Psoas muscle (tissue), 8 donors: ENCODE measurements at places on chromosomes 12 and 14. TPM values are rescaled to one million over a fixed set of nuclear protein-coding genes. Genes with fewer than 3 reads are reported as not detected.

DNA sequence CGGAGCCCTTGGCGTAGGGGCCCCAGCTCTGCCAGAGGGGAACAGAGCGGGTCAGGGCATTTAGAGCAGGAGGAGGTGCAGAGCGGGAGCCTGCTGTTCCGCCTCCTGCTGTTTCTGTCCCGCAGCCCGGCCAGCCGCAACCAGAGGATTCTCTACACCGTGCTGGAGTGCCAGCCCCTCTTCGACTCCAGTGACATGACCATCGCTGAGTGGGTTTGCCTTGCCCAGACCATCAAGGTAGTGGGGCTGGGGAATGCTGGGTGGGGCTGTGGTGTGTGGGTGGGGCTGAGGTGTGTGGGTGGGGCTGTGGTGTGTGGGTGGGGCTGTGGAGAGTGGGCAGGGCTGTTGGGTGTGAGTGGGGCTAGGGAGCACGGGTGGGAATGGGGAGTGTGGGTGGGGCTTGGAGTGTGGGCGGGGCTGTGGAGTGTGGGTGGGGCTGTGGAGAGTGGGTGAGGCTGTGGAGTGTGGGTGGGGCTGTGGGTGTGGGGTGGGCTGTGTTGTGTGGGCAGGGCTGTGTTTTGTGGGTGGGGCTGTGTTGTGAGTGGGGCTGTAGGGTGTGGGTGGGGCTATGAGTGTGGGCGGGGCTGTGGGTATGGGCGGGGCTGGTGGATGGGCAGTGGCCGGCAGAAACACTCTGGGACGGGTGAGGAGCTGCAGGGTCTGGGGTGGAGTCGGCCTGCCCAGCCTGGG, 8.0 kb downstream of the ASPG start:
- H3K36me3 ChIP-seq: no peaks in the 10 kb centered on the region
- H3K4me3 ChIP-seq: no peak overlapping the region
- no peaks in the 10 kb centered on the region for H3K4me1 ChIP-seq
- DNase-seq: peak; percentile 46

DNA sequence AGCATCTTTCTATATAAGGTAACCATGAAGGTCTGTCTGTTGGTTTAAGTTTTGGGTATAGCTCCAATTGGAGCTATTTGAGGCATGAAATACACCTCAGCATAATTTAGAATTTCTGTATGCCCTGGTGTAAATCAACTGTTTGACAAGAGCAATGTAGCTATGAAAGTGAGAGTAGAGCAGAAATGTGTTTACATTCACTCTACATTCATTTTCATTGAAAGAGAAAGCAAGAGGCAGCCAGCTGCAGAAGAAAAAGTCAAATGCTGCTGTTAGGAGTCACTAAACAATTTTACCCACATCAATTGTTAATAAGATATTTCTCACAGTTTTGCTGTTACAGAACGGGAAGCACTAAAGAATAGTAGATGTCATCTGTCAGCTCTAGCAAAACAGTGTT, 252.5 kb downstream of the SLC6A15 start:
- H3K4me1 ChIP-seq: no peaks in the 10 kb centered on the region
- no peak overlapping the region for H3K27ac ChIP-seq
- DNase-seq: no peak
- no peaks in the 10 kb centered on the region for H3K36me3 ChIP-seq
- no peak overlapping the region for H3K4me3 ChIP-seq
- H3K27me3 ChIP-seq: no peaks in the 10 kb centered on the region

- no peak for DNase-seq
- H3K27me3 ChIP-seq: no peaks in the 10 kb centered on the region
- no peaks in the 10 kb centered on the region for H3K36me3 ChIP-seq
- H3K27ac ChIP-seq: no peak overlapping the region
- no peaks in the 10 kb centered on the region for H3K4me1 ChIP-seq
- H3K4me3 ChIP-seq: no peak overlapping the region
Observed at GRCh38 chr12:89414851-89415250, 62.5 kb upstream of the DUSP6 start.

DNA sequence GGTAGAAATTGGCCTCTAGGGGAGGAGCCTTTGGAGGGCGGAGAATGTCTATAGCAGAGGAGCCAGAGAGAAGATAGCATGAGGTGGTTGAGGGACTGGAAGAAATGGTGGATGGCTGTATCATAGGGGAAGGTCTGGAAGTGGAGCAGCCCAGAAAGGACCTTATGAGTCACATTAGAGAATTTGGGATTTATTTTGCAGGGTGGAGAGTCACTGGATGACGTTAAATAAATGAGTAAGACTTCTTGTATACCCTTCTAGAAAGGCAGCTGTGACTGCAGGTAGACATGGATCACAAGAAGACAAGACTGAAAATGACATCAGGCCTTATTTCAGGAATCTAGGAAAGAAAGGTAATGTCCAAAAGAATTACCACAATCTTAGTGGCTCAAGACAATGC, 208.2 kb upstream of the TMTC1 start:
- H3K4me3 ChIP-seq: no peak overlapping the region
- DNase-seq: no peak
- H3K36me3 ChIP-seq: no peaks in the 10 kb centered on the region
- H3K27me3 ChIP-seq: no peaks in the 10 kb centered on the region

DNA sequence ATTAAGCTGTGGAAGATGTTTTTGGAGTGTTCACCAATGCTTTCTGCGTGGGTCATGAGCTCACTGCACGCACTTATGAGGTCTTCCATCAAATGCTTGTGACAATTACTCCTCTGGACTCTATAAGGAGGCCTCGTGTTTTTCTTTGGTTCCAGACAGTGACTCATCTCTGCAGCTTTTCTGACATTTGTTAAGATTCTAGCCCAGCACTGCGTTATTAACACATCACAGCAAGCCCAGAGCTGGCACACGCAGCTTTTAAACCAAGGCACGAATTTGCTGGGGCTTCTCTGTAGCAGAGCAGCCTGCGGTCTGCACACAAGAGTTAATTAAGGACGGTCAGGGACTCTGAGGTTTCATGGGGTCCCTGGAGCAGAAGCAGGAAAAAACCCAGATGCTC, 16.9 kb downstream of the MEG3 start:
- no peaks in the 10 kb centered on the region for H3K4me1 ChIP-seq
- no peak overlapping the region for H3K4me3 ChIP-seq
- H3K27ac ChIP-seq: no peak overlapping the region
- H3K36me3 ChIP-seq: no peaks in the 10 kb centered on the region
- peak; percentile 21 for DNase-seq

DNA sequence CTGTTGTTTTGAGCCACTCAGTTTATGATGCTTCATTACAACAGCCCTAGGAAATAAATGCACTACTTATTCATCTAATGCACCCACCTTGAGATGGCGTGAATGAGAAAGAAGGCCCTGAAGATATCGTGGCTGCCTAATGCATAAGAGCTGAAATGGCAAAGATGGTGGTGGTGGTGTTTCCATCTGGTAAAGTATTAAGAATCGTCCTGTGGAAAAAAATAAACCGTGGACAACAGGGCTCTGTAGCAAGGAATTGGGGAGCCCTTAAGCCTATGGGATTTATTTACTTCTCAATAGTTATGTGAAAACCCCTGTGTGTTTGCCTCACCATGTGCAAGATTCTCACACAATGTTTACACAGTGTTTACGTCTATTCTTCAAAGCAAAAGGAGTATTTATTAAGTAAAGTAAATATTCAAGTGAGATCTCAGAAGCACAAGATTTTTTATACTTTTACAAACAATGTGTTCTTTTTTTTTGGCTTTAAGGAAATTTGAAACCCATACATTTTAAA, 1555.2 kb upstream of the FLRT2 start:
- H3K36me3 ChIP-seq: no peaks in the 10 kb centered on the region
- H3K27me3 ChIP-seq: no peaks in the 10 kb centered on the region
- H3K4me1 ChIP-seq: no peaks in the 10 kb centered on the region
- no peak overlapping the region for H3K27ac ChIP-seq

DNA sequence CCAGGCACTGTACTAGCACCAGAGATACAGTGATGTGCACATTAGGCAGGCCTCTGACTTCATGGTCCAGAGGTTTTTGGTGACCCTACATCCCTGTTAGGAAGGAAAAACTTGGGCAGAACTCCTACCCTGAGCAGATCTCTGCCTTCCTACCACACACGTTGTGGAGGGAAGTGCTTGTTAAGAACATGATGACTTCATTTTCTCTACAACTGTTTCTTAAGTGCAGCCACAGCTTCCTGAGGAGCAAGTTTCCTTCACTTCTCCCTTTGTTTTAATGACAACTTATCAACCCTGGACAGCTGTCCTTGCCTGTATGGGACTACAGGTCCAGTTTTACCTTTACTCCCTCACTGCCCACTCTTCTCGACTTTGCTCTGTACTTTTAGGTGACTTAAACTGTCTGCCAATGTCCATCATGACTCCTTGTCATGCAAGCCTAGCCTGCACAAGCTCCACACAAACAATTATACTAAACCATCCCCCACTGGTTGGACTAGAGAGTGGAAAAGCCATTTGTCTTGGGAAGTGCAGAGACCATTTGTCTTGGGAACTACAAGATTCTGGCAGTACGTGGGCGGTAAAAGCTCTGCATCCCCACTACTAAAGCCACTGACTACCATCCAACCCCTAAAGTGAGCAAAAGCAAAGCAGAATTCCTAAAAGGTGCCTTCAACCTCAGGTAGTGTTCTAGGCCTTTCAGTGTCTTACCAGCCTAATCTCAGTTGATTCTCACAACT, 359.8 kb downstream of the EGLN3 start:
- no peaks in the 10 kb centered on the region for H3K27me3 ChIP-seq
- no peaks in the 10 kb centered on the region for H3K4me1 ChIP-seq
- DNase-seq: no peak

DNA sequence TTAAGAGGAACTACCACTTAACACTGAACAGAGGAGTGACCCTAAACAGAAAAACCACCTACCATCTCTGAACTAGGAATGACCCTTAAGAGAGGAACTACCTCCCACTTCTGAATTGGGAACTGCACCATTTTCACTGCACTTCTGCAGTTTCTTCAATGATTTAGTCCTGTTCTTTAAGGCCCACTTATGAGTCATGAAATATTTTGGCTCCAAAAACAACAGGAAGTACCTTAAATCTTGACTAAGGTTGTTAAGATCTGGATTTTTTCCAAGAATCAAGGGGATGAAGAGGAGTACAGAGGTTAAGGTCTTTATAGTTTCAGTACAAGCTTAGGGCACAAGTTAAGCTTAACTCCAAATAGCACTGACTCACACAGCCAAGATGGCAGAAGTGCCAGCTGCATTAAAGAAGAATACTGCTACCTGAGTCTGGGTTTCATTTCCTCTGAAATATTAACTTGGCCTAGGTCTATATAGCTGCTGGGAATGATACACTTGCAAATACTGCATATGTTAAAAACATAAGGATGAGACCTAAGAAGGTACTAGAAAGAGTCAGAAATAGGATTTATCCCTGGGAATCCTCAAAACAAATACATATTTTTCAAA, 4.2 kb downstream of the NPC2 start:
- H3K27ac ChIP-seq: no peak overlapping the region
- no peak for DNase-seq
- peaks cover 12% of the 10 kb centered on the region for H3K4me1 ChIP-seq
- no peak overlapping the region for H3K4me3 ChIP-seq
- no peaks in the 10 kb centered on the region for H3K27me3 ChIP-seq

GRCh38 chr14:103026988-103027387, 30.4 kb downstream of the CDC42BPB start:
- H3K27ac ChIP-seq: no peak overlapping the region
- DNase-seq: no peak
- H3K4me3 ChIP-seq: no peak overlapping the region
- peaks cover 36% of the 10 kb centered on the region for H3K4me1 ChIP-seq
- no peaks in the 10 kb centered on the region for H3K27me3 ChIP-seq
- H3K36me3 ChIP-seq: no peaks in the 10 kb centered on the region

DNA sequence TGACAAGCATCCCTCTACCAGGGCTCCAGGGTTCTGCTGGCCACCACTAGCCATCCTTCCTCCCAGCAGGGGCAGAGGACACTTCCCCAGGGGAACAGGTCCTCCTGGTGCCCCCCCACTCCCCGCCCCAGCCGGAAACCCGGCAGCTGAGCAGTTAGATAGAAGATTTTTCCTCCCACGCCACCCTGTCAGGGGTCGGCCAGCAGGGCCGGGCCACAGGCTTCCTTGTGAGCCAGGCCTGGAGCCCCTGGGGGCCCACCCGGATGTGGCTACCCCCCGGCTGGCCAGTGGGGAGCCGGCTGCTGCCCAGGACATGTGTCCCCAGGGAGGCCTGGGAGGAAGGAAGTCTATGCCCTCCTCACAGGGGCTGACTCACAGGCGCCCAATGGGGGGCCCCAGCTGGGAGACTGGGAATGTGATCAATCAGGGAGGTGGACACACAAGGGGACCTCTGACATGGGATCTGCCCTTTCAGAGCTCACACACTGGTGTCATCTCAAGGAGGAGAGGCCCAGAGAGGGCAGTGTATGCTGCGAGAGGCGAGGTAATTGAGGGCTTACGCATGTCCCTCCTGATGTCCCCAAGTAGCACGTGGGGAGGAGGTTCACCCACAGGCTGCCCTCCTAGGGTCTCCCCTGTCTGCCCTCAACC, 4.2 kb downstream of the SH2B3 start:
- no peaks in the 10 kb centered on the region for H3K27me3 ChIP-seq
- DNase-seq: peak; percentile 87
- H3K4me1 ChIP-seq: peaks cover 52% of the 10 kb centered on the region
- H3K27ac ChIP-seq: peak overlapping the region; percentile 74

DNA sequence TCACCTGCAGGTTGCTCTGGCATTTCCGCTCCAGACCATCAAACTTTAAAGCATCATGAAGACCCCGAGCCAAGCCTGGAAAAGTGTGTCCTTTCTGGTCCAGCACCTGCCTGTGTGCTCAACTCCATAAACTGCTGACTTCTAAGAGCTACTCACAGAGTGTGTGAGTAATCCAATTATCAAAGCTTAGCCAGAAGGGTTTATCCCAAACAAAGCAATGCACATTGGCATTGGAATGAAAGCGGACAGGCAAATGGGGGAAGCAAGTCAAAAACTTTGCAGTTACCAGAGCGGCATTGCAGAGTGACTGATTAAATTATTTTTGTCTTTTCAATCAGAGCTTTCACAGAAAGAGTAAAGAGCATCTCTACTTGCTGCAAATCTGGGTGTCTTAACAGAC, 1262.4 kb upstream of the SEL1L start:
- H3K4me3 ChIP-seq: no peak overlapping the region
- H3K27ac ChIP-seq: no peak overlapping the region
- H3K27me3 ChIP-seq: no peaks in the 10 kb centered on the region
- no peaks in the 10 kb centered on the region for H3K4me1 ChIP-seq

GRCh38 chr12:53809005-53809404, 57.2 kb upstream of the CISTR start:
- peaks cover 36% of the 10 kb centered on the region for H3K27me3 ChIP-seq
- H3K36me3 ChIP-seq: no peaks in the 10 kb centered on the region
- H3K4me3 ChIP-seq: no peak overlapping the region

DNA sequence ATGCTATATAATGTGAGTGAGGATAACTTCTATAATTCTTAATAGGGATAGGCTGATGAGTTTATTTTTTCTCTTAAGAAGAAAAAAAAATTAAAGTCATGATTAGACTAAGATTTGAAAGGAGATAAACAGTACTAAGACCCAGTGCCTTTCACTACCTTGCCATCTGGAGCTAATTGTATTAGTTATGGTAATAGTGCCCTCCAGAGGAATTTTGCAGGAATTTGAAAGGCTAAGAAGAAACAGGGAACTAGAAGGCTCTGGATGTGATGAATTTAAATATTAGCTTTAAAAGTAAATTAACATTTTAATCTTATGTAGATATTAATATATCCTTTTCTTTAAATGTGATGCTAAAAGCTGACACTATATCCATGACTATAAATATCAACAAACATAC, 36.6 kb upstream of the PIK3C2G start:
- no peak for DNase-seq
- no peaks in the 10 kb centered on the region for H3K4me1 ChIP-seq
- H3K27me3 ChIP-seq: no peaks in the 10 kb centered on the region
- no peaks in the 10 kb centered on the region for H3K36me3 ChIP-seq

SIX6 gene
- 0.03 TPM for polyA plus RNA-seq

MYH7 gene
- polyA plus RNA-seq: 1,035 TPM

TTC9 gene
- polyA plus RNA-seq: 6.6 TPM

PPP1R1A gene
- polyA plus RNA-seq: 187 TPM

LRTM2 gene
- not detected for polyA plus RNA-seq

WNT5B gene
- polyA plus RNA-seq: 0.80 TPM

CLEC14A gene
- 22.7 TPM for polyA plus RNA-seq

AQP6 gene
- not detected for polyA plus RNA-seq

TGFB3 gene
- polyA plus RNA-seq: 28.3 TPM

ARHGAP9 gene
- polyA plus RNA-seq: 0.91 TPM
